ENCODE measurements at places on chromosomes 4 and X. TPM values are rescaled to one million over a fixed set of nuclear protein-coding genes. Genes with fewer than 3 reads are reported as not detected.

Gene HSPA4L
- 0.66 TPM for total RNA-seq

Gene SASH3
- total RNA-seq, result 301 TPM

Gene PDGFRA
- total RNA-seq, result 2.0 TPM

Gene AGA
- total RNA-seq, result 21.4 TPM

Gene CTAG1A
- total RNA-seq, result not detected

Gene MAGEC3
- not detected for total RNA-seq
